ENCODE measurements at places on chromosomes 3 and 15. TPM values are rescaled to one million over a fixed set of nuclear protein-coding genes. Genes with fewer than 3 reads are reported as not detected.

KAT2B gene
- 27.5 TPM for total RNA-seq

GCSAM gene
- not detected for total RNA-seq

PRKCD gene
- 57.7 TPM for total RNA-seq

ZNF501 gene
- 5.5 TPM for total RNA-seq

CYP1A2 gene
- total RNA-seq: not detected

SNX33 gene
- 46.1 TPM for total RNA-seq

PARP6 gene
- 57.9 TPM for total RNA-seq

CLRN1 gene
- not detected for total RNA-seq

ZNF774 gene
- total RNA-seq: 3.3 TPM

DNA sequence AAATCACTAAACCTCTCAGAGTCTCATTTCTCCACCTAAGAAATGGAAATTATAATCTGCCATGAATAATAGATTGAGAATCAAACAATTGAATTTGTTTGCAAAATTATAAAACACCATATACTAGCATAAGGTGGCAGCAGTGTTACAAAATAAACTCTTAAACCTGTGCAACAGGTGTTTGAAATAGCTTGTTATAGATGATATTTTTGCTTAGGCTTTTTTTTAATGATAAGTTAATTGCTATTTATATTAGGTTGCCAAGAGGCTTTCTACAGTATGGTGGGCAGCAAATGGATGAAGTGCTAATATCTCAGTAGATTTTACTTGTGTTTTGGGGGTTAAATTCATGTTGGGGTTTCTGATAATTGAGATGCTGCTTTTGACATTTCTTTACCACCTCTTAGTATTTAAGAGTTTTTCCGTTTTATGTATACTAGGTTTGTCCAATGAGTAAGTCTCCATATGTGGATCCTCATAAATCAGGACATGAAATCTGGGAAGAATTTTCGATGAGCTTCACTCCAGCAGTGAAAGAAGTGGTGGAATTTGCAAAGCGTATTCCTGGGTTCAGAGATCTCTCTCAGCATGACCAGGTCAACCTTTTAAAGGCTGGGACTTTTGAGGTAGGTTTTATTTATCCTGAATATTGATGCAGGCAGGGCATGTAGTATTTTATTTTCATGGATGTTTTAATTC is 19.6 kb downstream of the NR1D2 start:
- no peak overlapping the region for H3K27ac ChIP-seq
- H3K27me3 ChIP-seq: no peaks in the 10 kb centered on the region
- H3K4me1 ChIP-seq: peaks cover 3% of the 10 kb centered on the region

GRCh38 chr15:47182818-47183217 is 534.5 kb upstream of the SEMA6D start:
- no peak overlapping the region for H3K4me3 ChIP-seq
- H3K4me1 ChIP-seq: peaks cover 18% of the 10 kb centered on the region
- no peak for DNase-seq
- no peaks in the 10 kb centered on the region for H3K36me3 ChIP-seq
- no peaks in the 10 kb centered on the region for H3K27me3 ChIP-seq
- no peak overlapping the region for H3K27ac ChIP-seq

GRCh38 chr15:74170875-74171578 is 2.5 kb upstream of the ISLR start:
- H3K4me1 ChIP-seq: no peaks in the 10 kb centered on the region
- H3K27me3 ChIP-seq: no peaks in the 10 kb centered on the region
- H3K27ac ChIP-seq: no peak overlapping the region
- H3K4me3 ChIP-seq: no peak overlapping the region
- no peaks in the 10 kb centered on the region for H3K36me3 ChIP-seq

- no peaks in the 10 kb centered on the region for H3K27me3 ChIP-seq
- no peak overlapping the region for H3K4me3 ChIP-seq
- DNase-seq: no peak
- H3K27ac ChIP-seq: no peak overlapping the region
- peaks cover 4% of the 10 kb centered on the region for H3K36me3 ChIP-seq
Measured at GRCh38 chr15:101620671-101621070, 31.5 kb downstream of the TM2D3 start.

DNA sequence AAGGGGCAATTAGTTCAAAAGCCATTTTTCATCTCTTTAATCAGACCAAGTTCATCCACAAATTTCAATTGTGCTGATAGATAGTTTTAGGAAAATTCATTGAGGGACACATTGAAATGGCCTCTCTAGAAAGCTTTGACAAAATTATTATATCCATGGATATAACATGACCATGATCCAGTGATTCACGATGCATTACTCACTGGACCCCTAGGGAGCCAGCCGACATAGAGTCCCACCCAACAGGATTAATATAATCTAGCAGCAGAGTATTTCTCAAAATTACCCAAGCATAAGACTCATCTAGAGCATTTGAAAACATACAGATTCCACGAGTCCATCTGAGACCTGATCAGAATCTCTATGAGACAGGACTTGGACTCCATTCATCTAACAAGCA is 100.3 kb downstream of the FRMD5 start:
- DNase-seq: no peak
- H3K36me3 ChIP-seq: no peaks in the 10 kb centered on the region
- H3K27me3 ChIP-seq: no peaks in the 10 kb centered on the region
- no peak overlapping the region for H3K4me3 ChIP-seq

GRCh38 chr15:23397779-23398178 is 43.2 kb downstream of the GOLGA8S start:
- no peaks in the 10 kb centered on the region for H3K36me3 ChIP-seq
- H3K27me3 ChIP-seq: no peaks in the 10 kb centered on the region
- H3K27ac ChIP-seq: no peak overlapping the region
- no peak overlapping the region for H3K4me3 ChIP-seq
- H3K4me1 ChIP-seq: no peaks in the 10 kb centered on the region
- no peak for DNase-seq

- H3K4me3 ChIP-seq: no peak overlapping the region
- H3K4me1 ChIP-seq: no peaks in the 10 kb centered on the region
- no peak for DNase-seq
Measured at GRCh38 chr3:184489268-184489841, 72.2 kb upstream of the EPHB3 start.

GRCh38 chr3:13425689-13426088 is 5.6 kb upstream of the NUP210 start:
- H3K36me3 ChIP-seq: no peaks in the 10 kb centered on the region
- no peak for DNase-seq
- no peak overlapping the region for H3K4me3 ChIP-seq
- H3K4me1 ChIP-seq: peaks cover 9% of the 10 kb centered on the region
- no peaks in the 10 kb centered on the region for H3K27me3 ChIP-seq
- no peak overlapping the region for H3K27ac ChIP-seq

DNA sequence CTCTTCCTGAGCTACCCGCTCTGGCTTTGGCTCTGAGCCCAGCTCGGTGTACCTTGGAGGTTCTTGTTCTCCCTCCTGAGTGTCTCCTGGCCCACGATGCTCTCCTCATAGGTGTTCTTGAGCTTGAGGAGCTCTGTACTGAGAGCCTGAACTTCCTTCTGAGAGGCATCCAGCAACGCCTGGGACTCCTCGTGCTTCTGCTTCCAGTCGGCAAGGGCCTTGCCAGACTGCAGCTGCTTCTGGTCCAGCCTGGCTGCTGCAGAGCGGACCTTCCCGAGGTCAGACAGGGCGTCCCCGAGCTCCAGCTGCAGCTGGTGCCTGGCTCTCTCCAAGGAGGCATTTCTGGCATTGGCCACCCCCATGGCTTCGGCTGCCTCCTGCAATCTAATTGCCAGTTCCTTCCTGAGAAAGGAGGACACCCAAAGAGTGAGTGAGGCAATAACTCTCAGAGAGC is 99.8 kb downstream of the MYH15 start:
- no peaks in the 10 kb centered on the region for H3K27me3 ChIP-seq
- no peaks in the 10 kb centered on the region for H3K36me3 ChIP-seq
- H3K27ac ChIP-seq: peak overlapping the region; percentile 77
- H3K4me1 ChIP-seq: peaks cover 34% of the 10 kb centered on the region
- no peak overlapping the region for H3K4me3 ChIP-seq

DNA sequence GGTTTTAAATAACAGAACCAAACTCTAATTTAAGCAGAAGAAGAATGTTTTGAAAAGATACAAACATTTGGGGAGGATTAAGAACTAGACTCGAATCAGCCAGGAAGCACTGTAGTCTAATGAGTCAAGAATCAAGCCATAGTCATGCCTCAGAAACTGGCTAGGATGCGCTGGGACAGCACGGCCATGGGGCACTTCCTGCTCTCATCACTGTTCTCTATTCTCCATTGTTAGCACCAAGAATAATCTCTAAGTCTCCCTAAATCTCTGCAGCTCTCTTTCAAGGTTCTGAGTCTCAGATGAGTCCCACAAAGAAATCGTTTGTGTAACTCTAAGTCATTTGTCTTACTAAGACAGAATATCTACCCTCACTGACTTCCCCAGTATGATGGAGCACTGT is 399.0 kb upstream of the KCNMB2 start:
- no peaks in the 10 kb centered on the region for H3K4me1 ChIP-seq
- H3K27ac ChIP-seq: no peak overlapping the region
- no peaks in the 10 kb centered on the region for H3K36me3 ChIP-seq

- H3K36me3 ChIP-seq: peaks cover 62% of the 10 kb centered on the region
- no peaks in the 10 kb centered on the region for H3K27me3 ChIP-seq
- no peaks in the 10 kb centered on the region for H3K4me1 ChIP-seq
- no peak for DNase-seq
- H3K4me3 ChIP-seq: no peak overlapping the region
- no peak overlapping the region for H3K27ac ChIP-seq
Measured at GRCh38 chr15:98930576-98930975, 77.0 kb downstream of the PGPEP1L start.

DNA sequence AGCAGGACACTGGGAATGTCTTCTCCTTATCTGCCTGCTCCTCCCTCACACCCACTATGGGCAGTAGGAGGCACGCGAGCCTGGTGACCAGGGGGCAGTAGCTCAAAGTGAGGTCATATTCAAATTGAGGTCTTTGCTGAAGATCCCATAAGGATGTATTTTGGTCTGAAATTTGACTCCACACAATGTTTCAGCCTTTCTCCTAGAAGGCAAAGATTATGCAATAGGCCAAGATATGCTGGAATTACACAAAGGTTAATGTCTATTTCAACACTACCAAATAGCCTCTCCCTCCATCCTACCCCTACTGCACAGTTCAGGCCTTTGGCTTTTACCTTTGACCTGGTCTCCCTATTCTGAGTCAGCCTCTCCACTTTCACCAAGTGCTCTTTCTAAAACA is 203.0 kb downstream of the TIGIT start:
- H3K27ac ChIP-seq: no peak overlapping the region
- no peak for DNase-seq
- no peaks in the 10 kb centered on the region for H3K27me3 ChIP-seq
- H3K36me3 ChIP-seq: no peaks in the 10 kb centered on the region

GRCh38 chr3:186605078-186605477 is 7.8 kb upstream of the AHSG start:
- no peaks in the 10 kb centered on the region for H3K36me3 ChIP-seq
- H3K27me3 ChIP-seq: no peaks in the 10 kb centered on the region
- no peaks in the 10 kb centered on the region for H3K4me1 ChIP-seq
- no peak overlapping the region for H3K27ac ChIP-seq
- H3K4me3 ChIP-seq: no peak overlapping the region
- no peak for DNase-seq

DNA sequence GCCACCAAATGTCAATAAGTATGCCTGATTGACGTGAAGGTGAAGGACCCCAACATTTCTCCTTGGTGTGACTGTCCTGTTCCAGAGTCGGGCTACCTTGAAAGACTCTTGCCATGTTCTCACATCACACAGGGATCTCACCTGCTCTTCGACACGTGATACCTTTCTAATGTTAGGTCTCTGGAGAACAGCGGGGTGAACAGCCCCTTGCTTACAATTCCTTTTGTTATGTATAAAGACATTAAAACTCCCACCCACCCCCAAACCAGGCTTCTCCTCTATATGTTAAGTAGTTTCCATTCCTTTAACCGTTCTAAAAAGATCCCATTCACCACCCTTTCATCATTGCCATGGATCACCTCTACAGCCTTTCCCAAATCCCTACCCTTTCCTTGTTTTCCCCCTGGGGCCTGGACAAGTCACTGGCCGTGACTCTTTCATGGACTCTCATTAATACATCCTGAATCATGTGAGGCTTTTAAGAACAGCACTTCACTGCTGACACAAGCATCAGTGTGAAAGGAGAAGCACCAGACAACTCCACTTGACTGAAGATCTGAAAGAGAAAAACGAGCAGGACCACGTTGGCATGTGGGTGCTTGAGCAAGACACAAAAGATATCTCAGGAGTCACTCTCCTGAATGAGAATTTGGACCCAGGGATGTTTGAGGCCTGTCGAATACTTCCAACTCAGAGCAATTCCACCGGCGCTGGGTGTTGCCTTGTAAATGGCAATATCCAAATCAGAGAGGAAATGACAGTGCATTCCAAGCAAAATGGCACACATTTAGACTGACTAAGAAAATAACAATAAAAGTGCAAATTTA is 115.0 kb downstream of the FOXP1 start:
- DNase-seq: no peak
- H3K4me1 ChIP-seq: peaks cover 4% of the 10 kb centered on the region
- H3K36me3 ChIP-seq: no peaks in the 10 kb centered on the region
- no peak overlapping the region for H3K4me3 ChIP-seq
- H3K27ac ChIP-seq: no peak overlapping the region

DNA sequence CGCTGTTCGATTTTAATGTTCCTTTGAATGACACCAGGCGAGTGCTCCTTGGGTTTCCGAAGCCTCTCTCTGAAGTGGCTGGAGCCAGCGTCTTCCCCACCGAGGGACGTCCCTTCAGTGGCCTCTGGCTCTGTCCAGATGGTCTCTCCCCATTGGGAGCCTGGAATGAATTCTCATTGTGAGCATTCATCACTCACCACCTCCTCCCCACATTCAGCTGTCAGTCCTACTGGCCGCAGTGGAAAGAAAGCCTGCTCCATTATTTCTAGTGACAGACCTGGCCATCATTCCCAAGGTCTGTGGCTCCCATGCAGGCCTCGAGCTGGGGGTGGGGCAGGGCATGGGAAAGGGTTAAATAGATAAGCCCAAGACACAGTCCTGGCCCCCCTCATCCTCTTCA is 35.2 kb downstream of the ZNF710 start:
- peaks cover 88% of the 10 kb centered on the region for H3K4me1 ChIP-seq
- DNase-seq: no peak
- peak overlapping the region; percentile 91 for H3K27ac ChIP-seq

DNA sequence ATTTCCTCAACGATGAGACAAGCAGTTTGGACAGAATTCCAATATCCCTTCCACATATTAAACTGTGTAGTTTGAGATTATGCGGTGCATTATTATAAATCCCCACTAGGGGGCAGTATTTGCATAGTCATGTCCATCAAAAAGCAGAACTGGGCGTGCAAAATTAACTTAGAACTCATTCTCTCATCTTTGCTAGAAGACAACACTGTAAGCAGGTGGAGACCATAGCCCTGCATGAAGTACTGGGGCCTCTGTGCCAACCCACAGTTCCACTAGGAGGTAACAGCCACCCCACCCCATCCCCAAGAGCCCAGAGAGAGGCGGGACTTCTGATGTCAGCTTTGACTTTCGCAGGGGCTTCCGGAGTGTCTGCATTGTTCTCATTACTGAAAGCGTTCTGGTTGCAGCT is 106.6 kb upstream of the TMC3 start:
- no peaks in the 10 kb centered on the region for H3K4me1 ChIP-seq
- no peaks in the 10 kb centered on the region for H3K36me3 ChIP-seq
- no peak overlapping the region for H3K27ac ChIP-seq

DNA sequence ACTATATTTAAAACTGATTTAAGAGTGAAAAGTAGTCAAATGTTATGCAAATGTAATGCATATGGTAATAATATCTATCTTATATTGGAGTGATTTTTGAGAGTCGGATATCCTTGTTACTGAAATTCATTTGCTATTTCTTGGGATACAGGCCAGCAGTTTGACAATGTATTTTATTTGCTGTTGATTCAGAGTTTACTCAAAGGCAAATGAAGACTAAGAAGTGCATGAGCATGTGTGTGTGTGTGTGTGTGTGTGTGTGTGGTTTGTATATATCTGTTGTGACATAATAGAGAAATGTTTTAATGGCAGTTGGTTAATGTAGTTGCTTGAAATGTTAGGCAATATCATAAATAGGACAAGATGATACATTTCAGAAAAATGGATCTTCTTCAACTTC is 39.0 kb downstream of the UNC13C start:
- no peaks in the 10 kb centered on the region for H3K36me3 ChIP-seq
- no peak overlapping the region for H3K4me3 ChIP-seq
- no peak overlapping the region for H3K27ac ChIP-seq
